Stimulated activated CD4-positive, alpha-beta T cell treated with anti-CD3 and anti-CD28 coated beads, Interleukin-4, amount 100 ng/mL, for 1 hour (primary cell): ENCODE measurements at places on chromosomes 3 and 15.

GRCh38 chr15:52414936-52415335 lies 113.7 kb downstream of the MYO5A start:
- DNase-seq, result no peak

DNA sequence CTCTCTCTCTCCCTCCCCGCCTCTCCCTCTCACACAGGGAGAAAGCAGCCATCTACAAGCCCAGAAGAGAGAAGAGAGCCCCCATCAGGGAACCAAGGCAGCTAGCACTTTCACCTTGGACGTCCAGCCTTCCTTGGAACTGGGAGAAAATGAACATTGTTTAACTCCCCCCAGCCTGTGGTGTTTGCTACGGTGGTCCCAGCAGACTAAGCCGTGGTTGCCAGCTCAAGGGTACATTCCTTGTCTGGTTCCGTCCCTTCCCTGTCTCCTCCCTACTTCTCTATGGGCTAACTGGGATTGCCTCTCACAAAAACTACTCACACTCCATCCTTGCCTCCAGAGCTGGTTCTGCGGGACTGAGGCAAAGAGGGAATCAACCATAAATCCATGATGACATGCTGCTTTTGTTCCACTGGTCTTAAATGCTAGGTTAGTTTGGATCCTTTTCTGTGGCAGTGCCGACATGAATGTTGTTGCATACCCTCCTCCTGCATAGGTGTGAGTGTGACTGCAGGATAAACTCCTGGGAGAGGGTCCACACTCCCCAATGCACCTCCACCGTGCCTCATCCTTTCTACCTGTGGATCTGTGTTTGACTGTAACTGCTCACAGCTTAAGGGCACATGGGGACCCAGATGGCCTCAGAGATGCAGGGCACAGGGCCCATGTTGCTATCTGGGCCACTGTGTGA lies 12.0 kb downstream of the C3orf22 start:
- DNase-seq, result no peak

GRCh38 chr3:20846066-20846465 lies 660.1 kb upstream of the SGO1 start:
- DNase-seq, result no peak

GRCh38 chr3:97772926-97773325 lies 8.4 kb downstream of the ARL6 start:
- no peak for DNase-seq

DNA sequence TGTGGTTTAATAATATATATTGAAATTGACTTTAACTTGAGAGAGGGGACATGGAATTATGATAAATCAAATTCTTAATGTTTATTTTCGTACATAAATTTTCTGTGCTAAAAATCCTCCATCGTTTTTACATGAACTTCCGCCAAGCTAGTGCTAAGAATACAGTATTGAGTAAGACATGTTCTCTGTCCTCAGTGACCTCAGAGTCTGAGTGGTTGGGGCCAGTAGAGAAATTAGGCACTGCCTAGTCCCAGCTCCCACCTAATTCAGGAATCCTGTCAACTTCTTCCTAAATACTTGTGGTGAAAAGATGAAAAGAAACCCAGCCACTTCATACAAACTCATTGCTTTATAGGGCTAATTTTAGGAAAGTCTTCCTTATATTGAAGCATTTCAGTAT lies 110.3 kb downstream of the PPP2R3A start:
- no peak for DNase-seq

- DNase-seq, result no peak
These were observed 71.1 kb upstream of the OXTR start for GRCh38 chr3:8840556-8840955.

DNA sequence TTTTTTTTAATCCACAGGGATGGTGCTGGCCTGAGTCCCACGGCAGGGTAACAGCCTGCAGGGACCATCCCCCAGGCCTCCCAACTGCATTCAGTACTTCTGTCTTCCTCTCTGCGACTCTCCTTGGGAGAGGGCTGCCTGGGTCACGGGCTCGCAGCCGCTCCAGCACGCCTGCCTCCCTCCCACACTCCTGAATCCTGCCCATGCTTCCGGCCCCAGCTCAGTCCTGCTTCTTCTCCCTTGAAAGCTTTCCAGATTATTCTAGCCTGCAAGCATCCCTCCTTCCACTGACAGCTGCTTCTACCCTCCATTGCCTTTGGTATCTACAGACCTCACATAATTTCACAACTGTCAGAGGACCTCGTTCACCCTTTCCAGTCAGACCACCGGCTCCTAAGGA lies 32.4 kb downstream of the MEGF11 start:
- DNase-seq, result no peak

DNA sequence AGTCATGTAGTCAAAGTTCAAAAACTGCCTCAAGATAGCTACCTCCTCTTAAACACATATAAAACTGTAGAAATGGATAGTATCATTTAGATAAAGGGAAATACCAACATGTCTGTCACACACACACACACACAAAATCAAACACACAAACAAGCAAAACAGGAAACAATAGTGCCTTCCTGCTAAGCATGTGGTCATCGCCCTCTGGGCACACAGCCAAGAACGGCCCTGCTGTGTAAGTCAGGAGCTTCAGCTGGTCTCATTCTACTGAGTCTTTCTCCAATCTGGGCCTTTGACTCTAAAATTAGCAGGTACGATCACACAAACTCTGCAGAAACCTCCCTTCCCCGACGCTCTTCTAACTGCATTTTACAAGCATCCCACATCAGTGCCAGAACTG lies 272.2 kb upstream of the CHRNA7 start:
- DNase-seq, result no peak

GRCh38 chr3:155871746-155872158 lies 1.3 kb downstream of the GMPS start:
- no peak for DNase-seq

GRCh38 chr3:169090559-169090958 lies 573.0 kb downstream of the MECOM start:
- DNase-seq, result no peak

- no peak for DNase-seq
These were observed 119.4 kb upstream of the STRIT1 start for GRCh38 chr3:155412904-155413303.
